GM04503 (cell line): ENCODE measurements at places on chromosomes 12 and 14.

DNA sequence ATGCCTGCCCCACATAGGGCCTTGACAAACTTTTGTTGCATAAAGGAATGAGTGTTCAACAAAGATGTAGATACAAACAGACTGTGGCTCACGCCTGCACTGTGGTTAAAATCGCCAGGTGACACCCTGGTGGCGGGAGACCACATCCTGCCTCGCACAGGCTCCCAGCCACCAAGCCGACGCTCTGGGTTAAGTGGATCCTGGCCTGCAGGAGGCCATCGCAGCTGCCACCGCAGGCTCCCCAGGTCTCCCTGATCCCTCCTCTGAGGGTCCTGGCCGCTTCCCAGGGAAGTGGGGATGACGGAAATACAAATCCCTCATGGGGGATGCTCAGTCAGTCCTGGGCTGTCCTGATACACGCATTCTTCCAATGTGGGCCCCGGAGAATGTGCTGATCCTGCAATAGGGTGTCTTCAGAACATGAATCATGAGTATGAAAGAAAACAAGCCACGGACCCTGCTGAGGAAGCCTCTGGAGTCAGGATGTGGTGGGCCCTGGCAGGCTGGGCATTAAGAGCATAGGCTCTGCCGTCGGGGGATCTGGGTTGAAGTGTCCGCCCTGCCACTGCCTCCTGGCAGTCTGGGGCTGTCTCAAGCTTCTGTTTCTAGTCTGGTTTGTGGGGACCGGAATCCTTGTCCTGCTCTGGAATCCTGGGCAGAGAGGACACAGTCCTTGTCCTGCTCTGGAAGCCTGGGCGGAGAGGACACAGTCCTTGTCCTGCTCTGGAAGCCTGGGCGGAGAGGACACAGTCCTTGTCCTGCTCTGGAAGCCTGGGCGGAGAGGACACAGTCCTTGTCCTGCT lies 53.5 kb upstream of the BEGAIN start:
- no peak for DNase-seq

GRCh38 chr14:96455588-96455987 lies 46.6 kb upstream of the PAPOLA start:
- no peak for DNase-seq

- no peak for DNase-seq
These were observed 19.0 kb downstream of the FOXN4 start for GRCh38 chr12:109290061-109290460.

- DNase-seq: no peak
These were observed 380.1 kb downstream of the ALG10 start for GRCh38 chr12:34402228-34402898.

DNA sequence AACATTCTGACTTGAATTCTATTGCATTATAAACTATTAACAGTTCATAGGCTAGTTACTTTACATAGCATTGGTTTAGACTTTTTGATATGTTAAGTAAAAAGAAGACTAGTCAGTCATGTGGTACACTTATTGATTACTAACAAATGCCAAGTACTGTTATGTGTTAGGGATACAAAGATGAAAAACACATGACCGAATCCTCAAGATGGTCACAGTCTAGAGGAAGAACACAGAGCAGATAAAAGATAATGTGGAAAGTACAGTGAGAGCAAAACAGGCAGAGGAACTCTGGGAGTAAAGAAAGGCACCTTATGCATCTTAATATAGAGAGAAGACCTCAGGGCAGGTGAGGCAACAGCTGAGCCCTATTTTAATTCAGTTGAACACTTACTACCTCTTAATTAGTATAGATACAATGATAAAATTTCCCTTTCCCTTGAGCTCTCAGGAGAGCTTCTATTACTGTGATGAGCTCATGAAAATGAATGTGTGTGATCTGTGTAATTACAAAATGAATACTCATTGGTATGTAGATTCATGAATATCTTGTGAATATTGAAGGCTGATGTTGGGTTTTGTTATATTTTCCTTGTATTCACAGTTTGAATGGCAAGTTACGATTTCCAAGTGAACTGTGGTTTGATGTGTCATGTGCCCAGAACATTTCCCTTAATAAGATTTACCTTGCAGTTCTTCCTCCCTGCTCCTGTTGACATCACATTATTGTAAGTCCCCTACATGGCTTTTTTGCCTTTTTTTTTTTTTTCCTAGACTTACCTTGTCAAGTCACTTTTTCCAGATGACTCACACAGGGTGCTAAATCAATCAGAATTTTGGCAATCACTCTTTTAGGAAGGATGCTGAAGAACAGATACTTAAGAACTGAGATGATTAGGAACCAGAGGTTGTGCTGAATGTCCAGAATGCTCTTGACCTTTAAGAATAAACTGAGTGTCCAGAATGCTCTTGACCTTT lies 29.5 kb upstream of the MSRB3 start:
- DNase-seq: no peak

DNA sequence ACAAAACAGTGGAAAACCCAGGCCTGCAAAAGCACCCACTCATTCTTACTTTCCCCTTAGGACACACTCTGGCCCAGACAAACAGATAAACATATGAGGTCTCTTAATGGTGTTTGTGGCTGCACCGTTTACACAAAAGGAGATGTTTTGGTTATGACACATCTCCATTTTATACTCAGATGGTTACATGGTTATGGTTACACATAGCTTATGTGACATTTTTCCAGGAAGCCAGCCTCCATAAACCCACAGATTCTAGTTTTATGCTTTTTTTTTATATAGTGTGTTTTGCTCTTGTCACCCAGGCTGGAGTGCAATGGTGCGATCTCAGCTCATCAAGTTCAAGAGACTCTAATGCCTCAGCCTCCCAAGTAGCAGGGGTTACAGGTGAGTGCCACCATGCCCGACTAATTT lies 3.5 kb upstream of the KLRD1 start:
- peak; percentile 50 for DNase-seq

- no peak for DNase-seq
These were observed 9.3 kb upstream of the PTHLH start for GRCh38 chr12:27981874-27982273.

DNA sequence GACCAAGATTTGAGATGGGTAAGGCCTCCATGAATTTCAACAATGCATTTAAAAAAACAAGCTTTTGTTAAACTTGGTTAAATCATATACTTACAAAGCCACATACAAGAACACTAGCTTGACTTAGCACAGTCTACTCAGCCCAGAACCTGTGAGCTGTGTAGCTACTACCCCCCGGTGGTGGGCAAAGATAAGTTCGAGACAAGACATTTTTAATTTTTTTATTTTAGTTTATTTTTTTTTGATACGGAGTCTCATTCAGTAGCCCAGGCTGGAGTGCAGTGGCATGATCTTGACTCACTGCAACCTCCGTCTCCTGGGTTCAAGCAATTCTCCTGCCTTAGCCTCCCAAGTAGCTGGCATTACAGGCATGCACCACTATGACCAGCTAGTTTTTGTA lies 3.7 kb upstream of the NECAP1 start:
- no peak for DNase-seq

DNA sequence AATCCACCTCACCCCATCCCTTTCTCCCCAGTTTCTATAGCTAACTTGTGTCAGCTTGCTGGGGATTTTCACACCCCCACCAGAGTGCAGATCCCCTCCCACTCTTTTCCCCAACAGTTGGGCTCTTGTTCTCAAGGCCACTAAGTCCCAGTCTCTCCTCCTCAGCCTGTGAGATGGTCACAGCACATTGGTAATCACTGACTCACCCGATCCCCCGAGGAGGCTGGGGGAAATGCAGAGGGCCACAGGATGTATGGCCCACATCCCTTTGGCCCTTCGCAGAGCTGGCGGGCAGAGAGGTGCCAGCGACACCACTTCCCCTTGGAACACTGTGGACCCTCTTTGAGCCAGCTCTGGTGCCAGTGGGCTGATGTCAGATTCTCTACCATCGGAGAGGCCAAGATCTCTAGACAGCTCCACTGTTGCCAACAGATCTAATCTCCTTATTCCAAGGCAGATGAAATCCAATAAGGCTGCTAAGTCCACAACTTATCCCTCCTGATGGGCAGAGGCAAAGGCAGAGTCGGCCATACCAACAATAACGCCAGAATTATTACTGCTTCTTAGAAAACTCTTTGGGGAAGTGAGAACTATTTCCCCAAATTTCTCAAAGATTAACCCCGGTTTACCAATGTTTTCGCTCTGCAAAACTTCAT lies 1.6 kb downstream of the FMNL3 start:
- DNase-seq: no peak

DNA sequence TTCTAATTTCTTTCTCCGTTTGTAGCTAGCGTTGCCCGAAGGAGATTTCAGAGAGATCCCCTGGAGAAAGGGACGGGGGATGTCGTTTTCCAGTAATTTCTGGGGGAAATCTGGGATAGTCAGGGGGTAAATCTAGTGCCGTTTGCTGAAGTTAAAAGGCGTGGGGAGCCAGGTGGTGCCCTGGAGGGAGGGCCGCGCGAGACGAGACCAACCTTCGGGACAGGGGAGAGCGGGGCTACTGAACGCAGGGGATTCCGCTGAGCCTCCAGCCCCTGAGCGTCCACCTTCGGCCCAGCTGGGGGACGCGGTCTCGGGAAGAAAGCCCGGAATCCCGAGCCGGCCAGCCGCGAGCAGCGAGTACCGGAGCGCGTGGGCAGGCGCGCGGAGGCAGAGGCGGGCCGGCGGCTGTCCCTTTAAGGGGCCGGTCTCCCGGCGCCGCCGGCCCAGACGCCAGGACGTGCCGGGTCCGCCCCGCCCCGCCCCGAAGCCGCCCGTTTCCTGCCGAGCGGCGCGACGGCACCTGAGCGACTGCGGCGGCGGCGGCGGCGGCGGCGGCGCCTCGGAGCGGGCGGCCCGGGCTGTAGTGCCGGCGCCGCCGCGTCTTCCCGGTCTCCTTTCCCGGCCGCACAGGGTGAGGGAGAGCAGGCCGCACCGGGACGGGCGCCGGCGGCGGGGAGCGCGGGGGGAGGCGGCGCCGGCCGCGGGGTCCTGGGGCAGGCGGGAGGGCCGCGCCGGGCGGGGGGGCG lies at the start of gene KTN1:
TSS of gene KTN1 (plus strand) at position 484 of the 746 bp plus-strand sequence. CDS start 31,842 bp downstream, outside the sequence.
- no peak for DNase-seq

DNA sequence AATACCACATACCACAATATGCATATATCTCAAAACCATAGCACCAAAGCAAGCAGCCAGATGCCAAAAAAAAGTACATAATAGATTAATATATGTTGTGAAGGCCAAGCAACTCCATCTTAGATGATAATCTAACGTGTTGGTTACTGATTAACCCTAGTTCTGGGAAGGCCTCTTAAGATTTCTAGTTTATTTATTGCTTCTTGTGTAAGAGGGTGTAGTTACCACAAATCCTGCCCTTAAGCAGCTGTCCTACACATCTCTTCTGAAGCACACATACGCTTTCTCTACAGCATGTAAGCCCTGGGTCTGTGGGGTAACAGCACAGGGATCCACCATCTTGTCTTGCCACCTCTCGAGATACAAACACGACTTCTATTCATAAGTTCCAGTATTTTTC lies 236.8 kb upstream of the AVPR1A start:
- DNase-seq: no peak

DNA sequence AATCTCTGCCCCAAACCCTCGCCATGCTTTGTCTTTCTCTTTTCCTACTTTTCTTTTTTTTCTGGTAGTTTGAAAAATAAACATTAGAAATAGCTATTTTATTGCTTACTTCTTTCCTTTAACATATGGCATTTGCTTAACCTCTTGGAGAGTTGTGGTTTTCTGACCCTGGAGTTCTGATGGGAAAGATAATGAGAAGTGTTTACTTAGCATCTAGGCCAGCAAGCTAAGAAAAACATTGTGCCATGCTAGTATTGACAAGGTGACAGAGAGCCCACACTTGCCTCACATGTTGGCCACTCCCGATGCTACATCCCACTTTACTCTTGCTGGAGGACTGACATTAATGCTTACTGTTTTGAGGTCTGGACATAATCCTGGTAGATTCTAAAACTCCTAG lies 886.2 kb downstream of the DIO2 start:
- DNase-seq: no peak

DNA sequence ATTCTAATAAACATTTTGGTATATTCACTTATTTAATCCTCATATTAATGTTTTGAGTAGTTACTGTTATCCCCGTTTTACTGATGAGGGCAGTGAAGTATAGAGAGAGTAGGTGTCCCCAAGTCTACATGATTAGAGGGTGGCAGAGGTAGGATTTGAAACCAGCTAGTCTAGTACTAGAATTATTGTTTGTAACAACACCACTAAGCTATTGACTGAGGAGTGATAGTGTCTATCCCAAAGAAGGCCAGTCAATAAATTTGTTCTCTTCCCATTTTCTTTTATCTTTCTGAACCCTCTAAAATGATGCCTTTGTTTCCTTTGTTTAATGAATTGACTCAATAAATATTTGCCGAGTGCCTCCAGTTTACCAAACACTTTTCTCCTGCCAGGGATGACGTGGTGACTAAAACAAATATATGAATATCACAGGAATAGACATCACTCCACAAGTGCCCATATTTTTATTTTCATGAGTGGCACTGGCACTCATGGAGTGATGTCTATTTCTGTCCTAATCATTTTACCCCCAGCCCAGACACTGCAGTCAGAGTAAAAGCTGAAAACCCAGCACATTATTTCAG lies 247.5 kb downstream of the SLC16A7 start:
- no peak for DNase-seq

- DNase-seq: no peak
These were observed 133.7 kb downstream of the AEBP2 start for GRCh38 chr12:19572920-19573558.

DNA sequence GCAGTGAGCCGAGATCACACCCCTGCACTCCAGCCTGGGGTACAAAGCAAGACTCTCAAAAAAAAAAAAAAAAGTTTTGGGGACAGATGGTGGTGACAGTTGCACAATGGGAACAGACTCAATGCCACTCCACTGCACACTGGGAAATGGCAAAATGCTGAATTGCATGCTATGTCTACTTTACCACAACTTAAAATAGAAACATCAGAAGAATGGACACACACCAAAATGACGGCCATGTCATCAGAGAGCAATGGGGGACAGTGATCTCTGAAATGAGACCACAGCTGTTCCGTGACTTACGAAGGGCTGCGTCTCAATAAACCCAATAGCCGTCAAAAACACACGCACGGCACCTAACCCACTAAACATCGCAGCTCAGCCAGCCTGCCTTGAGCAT lies 13.7 kb downstream of the DDX54 start:
- no peak for DNase-seq

GRCh38 chr12:22755629-22756028 lies 130.7 kb downstream of the ETNK1 start:
- DNase-seq: no peak

- DNase-seq: peak; percentile 85
These were observed at the start of gene ALG10B for GRCh38 chr12:38316391-38317129. Gene ALG10B (plus strand): TSS chr12:38316774. CDS start chr12:38316894, 120 bp downstream.

DNA sequence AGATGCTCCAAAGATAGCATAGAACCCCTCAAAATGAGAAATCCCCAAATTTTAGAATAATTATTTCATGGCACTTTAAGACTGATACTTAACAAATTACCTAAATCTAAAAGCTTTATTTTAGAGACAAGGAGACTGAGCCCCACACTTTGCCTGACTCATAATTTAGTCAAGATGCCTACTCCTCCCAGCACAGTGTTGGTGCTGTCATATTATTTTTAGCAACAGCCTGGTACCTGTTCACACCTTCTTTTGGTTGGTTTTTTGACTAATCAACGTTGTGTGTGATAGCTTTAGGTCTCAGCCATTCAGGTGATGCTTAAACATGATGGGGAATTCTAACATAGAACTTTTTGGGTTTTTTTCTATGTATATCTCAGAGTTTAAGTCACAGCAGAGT lies 120.2 kb downstream of the SEC23A start:
- no peak for DNase-seq
